ENCODE measurements at places on chromosomes 7 and 10. TPM values are rescaled to one million over a fixed set of nuclear protein-coding genes. Genes with fewer than 3 reads are reported as not detected.

GRCh38 chr7:142983825-142984224, 21.7 kb upstream of the KEL start:
- DNase-seq: no peak

DNA sequence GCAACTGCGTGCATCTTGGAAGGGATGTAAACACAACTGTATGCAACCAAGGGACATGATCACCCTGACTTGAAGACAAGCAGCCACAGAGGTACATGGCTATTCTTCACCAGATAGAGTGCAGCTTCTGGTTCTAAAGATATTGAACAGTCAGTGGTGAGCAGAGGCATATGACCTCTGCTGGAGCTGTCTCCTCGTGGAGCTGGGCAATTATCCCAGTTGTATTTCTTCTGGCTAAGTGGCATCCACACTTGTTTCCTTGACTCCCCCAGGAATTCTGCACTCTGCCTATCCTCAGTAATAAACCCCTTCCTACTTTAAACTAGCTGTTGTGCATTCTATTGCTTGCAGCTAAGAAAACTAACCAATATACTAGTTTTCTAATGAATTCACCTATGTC, 216.8 kb downstream of the THSD7A start:
- DNase-seq: no peak

The ZNF33A gene
- total RNA-seq: 31.6 TPM

GRCh38 chr10:62303922-62304321, 35.3 kb upstream of the RTKN2 start:
- DNase-seq: no peak

GRCh38 chr7:4801839-4802231, 26.4 kb downstream of the AP5Z1 start:
- DNase-seq: no peak

- no peak for DNase-seq
Observed at GRCh38 chr7:73770002-73770859, at the start of gene CLDN3. CLDN3 (minus strand) TSS chr7:73770270; CDS start chr7:73770049, 221 bp downstream.

- no peak for DNase-seq
Observed at GRCh38 chr7:2524808-2525657, 5.5 kb downstream of the LFNG start.

The SPDYE2B gene
- total RNA-seq: 0.15 TPM

GRCh38 chr7:12322284-12322902, 81.3 kb downstream of the VWDE start:
- DNase-seq: no peak

The DLG5 gene
- 9.6 TPM for total RNA-seq

- DNase-seq: peak; percentile 43
Observed at GRCh38 chr10:104614245-104614831, 26.8 kb upstream of the SORCS3 start.

GRCh38 chr7:14071045-14071444, 81.6 kb upstream of the ETV1 start:
- no peak for DNase-seq

The FAM53B gene
- 46.6 TPM for total RNA-seq

Measured in activated CD4-positive, alpha-beta memory T cell treated with anti-CD3 and anti-CD28 coated beads, Interleukin-2, amount 10 ng/mL, durations not matched to agents 7 days and 5 days (primary cell).